ENCODE measurements at places on chromosomes 7 and 10. TPM values are rescaled to one million over a fixed set of nuclear protein-coding genes. Genes with fewer than 3 reads are reported as not detected.

The INA gene
- total RNA-seq, result not detected

The SPDYE9 gene
- not detected for total RNA-seq

The PRPF18 gene
- total RNA-seq, result 22.2 TPM

The PNLIPRP3 gene
- not detected for total RNA-seq

- DNase-seq, result no peak
Measured at GRCh38 chr7:37208528-37208927, 240.1 kb downstream of the ELMO1 start.

- no peak for DNase-seq
Measured at GRCh38 chr10:79137300-79137756, 68.6 kb downstream of the ZMIZ1 start.

DNA sequence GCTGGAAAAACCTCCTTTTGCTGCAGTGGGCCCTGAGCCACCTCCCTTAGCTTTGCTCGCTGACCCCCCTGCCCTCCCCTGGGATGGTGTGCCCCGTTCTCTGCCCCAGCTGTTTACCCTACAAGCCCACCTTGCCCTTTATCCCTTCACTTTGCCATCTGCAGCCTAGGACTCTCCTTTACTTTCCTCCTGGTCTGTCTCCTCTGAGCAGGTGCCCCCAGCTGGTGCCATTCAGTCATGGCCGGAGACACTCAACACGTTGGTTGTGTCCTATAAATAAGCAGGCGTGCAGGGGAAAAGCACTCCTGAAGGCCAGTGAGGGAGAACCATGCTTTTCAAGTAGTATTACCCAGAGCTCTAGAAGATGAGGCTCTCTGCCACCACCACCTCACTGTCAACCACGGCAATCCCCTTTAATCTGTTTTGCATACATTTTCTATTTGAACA is 6.1 kb downstream of the RASSF4 start:
- DNase-seq, result peak; percentile 21

- no peak for DNase-seq
Measured at GRCh38 chr10:132631338-132631735, 93.8 kb downstream of the INPP5A start.

DNA sequence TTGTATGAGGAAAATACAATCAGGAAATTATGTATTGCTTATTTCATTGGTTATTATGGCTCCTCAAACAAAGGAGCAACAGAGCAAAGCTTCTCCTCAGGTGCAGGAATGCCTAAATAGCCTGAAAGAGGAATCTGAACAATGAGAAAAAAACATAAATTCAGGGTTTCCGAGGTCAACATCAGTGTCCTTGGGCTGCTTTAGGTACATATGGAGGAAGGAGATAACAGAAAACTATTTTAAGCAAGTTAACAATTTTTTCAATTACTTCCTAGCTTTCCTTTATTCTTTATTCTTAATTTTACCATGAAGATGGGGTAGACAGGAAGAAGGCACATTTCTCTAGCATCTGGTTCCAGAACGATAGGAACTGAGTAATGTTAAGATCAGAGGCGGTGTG is 14.0 kb downstream of the SLC16A9 start:
- no peak for DNase-seq

GRCh38 chr10:58465629-58466028 is 47.0 kb upstream of the BICC1 start:
- DNase-seq, result no peak
